ENCODE measurements at places on chromosomes 4 and X.

DNA sequence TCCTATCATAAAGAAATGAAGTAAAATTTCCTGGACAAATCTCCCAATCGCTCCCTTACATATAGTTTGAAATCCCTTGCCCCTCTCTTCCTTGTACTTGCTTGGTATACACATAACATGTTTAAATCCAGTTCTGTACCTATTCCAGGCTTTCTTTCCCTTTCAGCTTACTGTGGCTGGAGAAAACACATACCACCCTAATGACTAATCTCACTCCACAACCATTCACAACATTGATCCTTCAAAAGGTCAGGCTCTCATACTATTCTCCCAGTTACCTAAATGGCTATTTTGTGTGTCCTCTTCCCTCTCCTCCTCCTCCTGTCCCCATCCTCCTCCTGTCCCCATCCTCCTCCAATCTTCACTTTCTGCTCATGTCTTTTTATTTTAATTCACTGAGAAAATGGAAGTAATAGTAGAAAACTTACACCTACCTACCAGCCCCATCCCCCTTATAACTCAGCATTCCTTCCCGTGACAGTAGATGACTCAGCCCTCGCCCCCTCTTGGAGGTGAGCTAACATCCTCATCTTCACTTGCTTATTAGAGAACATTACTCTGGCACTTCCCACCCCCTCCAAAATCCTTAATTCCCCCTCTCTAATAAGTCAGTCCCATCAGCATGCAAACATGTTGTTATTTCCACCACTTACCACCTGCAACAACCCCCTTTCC lies 77.5 kb downstream of the IL15 start:
- no peak for DNase-seq

- no peak for DNase-seq
Measured at GRCh38 chrX:4935401-4935800, 1222.0 kb upstream of the PRKX start.

GRCh38 chr4:140297221-140297570 lies 76.2 kb upstream of the SCOC start:
- no peak for DNase-seq

DNA sequence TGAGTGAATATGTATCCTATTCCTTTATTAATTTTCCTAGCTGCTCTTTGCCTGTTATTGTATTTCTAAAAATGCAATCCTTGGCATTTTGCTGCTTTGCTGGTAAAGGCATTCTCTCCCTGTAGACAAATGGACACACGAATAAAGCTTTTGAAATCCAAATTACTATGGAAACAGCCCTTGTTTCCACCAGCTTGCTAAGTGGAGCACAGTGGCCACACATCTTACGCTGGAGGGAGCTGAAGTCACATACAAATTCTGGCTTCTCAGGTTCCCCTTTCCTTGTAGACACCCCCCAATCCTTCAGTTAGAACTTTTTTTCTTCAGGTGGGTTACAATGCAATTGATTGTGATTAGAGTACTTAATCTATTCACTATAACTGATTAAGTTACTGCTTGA lies 66.2 kb downstream of the AGA start:
- no peak for DNase-seq

DNA sequence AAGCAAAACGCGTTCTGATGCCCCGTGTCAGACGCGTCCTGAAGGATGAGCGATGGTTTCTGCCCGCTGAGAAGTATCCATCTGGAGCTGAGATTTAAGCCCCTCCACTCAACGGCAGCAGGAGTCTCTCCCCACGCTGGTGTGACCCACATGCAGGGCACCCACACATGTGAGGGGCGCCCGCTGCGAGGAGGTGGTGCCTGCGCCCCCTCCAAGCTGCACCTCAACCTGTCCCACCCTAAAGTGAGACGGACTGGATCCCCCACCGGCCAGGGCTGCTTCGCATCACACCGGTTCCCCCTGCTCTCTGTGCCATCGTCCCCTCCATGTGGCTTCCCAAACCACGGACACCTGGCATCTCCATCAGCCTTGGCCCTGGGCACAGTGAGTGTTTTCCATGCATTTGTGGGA lies 4.5 kb upstream of the PDE6B start:
- no peak for DNase-seq

GRCh38 chr4:110371016-110371770 lies 104.8 kb upstream of the ENPEP start:
- DNase-seq: no peak

DNA sequence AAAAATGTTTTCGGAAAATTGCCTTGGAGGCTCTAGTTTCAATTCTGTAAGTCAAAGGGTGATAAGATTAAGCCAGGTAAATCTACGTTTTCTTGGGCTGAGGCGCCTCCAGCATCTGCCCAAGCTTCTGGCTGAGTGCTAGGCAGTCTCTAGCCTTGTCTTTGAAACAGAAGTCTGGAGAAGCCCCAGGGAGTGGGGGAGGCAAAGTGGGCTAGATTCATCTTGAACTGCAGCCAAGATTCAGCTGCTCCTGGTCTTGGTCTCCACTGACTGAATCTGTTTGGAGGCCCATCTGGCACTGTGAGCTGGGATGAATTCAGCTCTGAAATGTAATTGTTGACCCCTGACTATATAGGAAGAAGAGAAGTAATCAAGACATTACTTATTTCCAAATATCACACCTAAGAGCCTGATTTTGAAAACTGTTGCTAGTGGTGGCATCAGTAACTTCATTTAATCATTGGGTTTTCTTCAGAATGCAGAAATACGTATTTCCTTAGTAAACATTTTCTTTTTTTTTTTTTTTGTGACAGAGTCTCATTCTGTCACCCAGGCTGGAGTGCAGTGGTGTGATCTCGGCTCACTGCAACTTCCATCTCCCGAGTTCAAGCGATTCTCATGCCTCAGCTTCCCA lies 187.3 kb upstream of the LEF1 start:
- DNase-seq: peak; percentile 39

DNA sequence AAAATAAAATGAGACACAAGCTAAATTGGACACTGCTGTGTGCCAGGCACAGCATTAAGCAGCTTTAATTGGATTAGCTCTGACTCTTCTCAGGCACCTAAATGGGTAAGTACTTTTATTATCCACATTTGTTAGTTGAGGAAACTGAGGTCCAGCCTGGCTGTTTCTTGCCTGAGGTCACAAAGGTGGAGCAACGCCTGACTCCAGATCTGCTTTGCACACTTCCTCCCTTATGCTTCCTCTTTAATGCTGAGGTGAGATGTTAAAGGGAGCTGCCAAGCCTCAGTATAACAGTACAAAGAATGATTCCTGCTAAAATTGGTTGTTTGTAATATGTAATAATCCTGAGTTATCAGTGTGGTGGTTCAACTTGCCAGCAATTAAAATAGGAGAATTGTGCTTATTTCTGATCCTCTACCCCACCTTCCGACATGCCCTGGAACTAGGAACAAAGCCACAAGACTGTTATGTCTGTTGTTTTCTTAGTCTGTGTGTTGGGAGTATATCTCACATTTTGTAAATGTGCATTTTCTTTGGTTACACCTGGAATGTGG lies 74.4 kb downstream of the AFF1 start:
- no peak for DNase-seq

DNA sequence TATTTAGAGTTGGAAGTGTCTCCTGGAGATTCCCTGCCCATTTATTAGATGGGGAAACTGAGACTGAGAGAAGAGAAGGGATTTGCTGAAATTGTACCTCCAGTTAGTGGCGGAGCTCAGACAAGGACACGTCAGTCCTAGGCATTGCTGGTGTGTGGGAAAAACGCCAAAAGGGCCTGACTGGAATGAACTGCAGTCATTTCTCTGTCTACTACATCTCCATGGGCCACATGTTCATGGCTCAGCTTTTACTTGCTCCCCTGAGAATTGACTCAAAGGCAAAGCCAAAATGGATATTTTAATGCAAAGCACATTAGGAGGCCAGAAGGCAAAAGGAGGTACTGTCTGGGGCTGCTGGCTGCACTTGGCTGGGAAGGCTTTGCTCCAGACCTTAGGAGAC lies 3.9 kb downstream of the TFDP3 start:
- no peak for DNase-seq

GRCh38 chr4:4847011-4847410 lies 12.5 kb upstream of the MSX1 start:
- no peak for DNase-seq

DNA sequence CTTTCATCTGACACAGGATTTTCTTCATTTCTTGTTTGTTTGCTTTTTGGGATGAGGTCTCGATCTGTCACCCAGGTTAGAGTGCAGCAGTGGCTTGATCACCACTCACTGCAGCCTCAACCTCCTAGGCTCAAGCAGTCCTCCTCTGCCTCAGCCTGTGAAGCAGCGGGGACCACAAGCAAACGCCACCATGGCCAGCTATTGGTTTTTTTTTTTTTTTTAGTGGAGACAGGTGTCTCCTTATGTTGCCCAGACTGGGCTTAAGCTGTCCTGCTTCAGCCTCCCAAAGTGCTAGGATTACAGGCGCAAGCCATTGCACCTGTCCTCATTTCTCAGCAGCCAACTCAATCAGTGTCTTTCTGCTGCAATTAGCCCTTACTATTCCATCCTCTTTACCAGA lies 10.3 kb downstream of the SPRY1 start:
- no peak for DNase-seq

DNA sequence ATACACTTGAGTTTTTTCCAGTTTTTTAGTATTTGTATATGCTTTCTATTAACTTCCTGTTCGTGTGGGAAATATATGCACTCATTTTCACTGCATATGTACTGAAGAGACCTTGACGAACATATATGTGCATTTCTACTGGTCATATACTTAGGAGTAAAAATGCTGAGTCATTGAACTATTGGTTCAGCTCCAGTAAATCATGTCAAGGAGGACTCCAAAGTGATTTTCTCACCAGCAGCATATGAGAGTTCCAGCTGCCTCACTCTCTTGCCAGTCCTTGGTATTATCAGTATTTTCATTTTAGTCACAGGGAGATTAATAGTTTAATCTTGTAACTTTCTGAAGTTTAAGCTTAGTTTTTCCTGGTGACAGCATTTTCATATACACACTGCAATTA lies 2750.2 kb downstream of the ARAP2 start:
- DNase-seq: no peak

GRCh38 chr4:17469931-17470674 lies 41.8 kb downstream of the QDPR start:
- no peak for DNase-seq
